OCI-M1 (cell line): ENCODE measurements at places on chromosomes 7 and 10.

- DNase-seq = no peak
These were observed 2.1 kb downstream of the ADK start for GRCh38 chr10:74153123-74153522.

DNA sequence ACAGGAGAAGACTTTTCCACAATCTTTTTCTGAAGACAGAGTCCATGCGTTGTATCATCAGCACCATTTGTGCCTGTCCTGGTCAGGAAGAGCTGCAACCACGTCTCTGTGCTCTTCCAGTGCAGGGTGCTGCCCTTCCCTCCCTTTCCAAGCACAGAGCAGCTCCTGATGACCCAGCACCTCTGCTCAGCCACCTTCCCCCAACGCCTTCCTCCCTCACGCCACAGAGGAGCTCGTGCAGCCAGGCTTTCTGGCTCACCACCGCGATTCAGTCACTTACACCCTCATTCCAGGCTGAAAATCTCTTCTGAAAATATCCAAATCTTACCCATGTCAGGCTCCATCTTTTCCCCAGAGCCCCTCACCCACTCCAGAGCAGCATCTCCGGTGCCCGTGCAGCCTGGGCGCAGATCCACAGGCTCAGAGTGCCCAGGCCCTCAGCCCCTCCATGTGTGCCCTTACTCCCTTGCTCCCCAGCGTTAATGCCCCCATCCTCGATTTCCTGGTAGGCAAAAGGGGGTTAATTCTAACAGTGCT lies 181.5 kb downstream of the DIP2C start:
- DNase-seq = no peak

- DNase-seq = no peak
These were observed 28.9 kb upstream of the EZH2 start for GRCh38 chr7:148912758-148913541.

- peak; percentile 29 for DNase-seq
These were observed 600.4 kb downstream of the KCNMA1 start for GRCh38 chr10:77036993-77037734.

GRCh38 chr10:44020322-44021111 lies 364.4 kb downstream of the CXCL12 start:
- DNase-seq = no peak

DNA sequence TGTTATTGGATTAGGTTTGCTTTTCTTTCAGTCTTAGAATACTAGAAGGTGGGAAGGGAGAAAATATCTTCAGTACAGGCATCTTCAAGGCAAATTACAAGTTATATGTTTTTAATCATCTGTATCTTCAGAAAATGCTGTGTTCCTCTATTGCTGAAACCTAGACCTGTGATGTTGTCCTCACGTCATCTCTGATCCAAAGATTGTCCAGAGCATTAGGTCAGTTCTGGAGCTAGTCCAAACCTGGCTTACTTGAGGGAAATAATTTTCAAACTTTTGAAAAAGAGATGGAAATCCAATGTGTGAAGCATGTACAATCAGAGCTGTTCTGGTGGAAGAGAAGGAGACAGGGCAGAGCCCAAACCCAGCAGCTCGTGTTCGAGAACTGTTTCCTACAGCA lies 217.3 kb downstream of the ZEB1 start:
- no peak for DNase-seq

GRCh38 chr7:3655635-3656034 lies 354.6 kb downstream of the SDK1 start:
- no peak for DNase-seq

- DNase-seq = no peak
These were observed 65.7 kb downstream of the CUZD1 start for GRCh38 chr10:122779924-122780323.

DNA sequence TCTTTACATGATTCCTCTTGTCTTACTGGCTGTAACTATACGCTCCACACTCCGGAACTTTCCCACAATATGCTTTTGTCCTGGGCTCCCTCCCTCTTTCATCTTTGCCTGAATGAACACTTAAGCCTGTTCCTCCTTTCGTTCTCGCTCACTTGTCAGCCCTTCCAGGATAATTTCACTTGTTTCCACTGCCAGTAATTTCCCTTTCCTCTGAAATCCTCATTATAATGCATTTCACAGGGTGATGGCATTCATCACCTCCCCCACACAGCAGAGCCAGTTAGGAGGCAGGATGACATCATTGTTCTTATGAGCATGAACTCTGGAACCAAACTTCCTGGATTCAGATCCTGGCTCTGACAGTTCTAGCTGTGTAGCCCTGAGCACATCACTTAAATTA lies 372.6 kb downstream of the GPR158 start:
- DNase-seq = no peak
